Left hindlimb (tissue), 1 donor: ENCODE measurements at places on chromosomes 5 and 9.
A peak's percentile ranks its signal among the peaks of the same experiment; 100 is the strongest.

DNA sequence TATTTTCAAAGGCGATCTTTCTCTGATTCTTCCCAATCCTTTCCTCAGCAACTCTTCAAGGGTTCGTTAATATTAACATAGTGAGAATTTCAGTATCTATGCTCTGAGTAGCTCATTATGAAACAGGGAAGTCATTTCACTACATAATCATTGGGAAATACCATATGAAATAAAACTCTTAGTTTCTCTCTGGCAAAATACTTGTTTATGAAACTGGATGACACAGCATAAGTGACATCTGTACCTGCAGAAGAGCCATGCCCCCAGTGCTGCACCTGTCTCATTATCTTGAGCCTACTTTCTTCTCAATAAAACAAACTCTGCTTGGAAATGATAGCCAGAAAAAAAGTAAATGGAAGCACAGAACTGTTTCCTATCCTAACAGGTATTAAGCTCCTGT is 33.8 kb upstream of the OTULIN start:
- no peak for DNase-seq

DNA sequence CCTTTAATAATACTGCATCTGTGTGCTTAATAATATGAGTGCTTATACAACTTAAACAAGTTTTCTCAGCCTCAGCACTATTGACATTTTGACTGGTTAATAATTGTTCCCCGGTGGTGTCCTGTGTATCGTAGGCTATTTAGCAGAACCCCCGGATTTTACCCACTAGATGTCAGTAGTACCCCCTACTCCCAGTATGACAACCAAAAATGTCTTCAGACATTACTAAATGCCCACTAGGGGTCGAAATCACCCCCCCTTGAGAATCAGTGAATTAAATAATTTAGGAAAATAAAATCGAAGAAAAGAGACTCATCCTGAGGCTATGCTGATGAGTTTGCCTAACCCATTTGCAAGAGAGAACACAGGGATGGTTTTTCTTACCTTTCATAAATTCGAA is 166.3 kb downstream of the ATP10B start:
- DNase-seq = no peak

DNA sequence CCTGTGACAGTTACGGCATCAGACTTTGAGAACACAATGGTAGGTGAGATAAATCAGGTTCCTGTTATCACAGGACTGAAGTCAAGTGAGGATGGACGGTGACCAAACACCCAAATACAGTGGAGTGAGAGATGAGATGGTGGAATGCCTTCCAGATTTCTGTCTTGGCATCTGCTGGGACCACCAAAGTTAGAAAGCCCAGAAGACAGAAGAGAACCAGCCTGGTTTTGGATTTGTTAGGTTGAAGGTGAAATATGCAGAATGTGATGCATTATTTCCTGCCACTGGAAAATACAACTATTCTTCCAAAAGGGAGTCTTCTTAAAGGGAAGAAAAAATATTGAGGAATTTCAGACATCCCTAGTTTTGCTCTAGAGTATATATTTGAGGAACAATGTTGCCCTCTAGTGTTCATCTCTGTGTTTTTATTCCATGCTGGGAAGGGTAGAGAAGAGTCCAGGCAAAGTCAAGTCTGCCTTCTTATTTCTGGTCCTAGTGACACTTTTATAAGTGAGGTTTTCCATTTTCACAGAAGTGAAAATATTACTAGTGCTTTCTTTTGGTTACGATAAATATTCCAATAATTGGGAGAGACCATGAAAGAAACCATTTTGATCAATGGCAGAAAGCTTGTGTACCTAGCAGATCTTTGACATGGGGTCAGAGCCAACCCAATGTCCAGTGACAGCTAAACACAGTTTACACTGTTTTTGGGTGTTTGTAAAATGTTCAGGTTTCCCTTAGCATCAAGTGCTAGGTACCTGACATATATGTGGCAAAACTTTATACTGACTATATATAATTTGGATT is 142.3 kb upstream of the ANKH start:
- no peak for DNase-seq

DNA sequence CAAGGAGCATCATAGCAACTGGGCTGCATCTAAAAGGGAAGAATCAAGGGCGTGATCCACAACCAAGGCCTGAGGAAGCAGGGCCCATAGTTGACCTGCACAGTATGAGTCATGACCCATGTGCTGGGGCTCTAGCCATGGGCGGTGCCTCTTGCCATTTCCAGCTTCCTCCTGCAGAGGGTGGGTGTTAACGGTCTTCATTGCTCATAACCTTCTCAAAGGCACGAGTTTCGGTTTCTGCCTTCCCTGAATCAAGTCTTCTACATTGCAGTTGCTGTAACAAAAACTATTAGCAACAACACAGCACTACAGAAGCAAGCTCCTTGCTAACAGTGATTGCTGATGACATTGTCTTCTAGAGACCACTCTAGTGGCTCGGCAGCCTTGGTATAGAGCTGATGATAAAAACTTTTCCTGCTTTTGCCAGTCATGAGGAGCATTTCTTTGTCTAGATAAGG is 66.9 kb downstream of the CTSL start:
- no peak for DNase-seq

DNA sequence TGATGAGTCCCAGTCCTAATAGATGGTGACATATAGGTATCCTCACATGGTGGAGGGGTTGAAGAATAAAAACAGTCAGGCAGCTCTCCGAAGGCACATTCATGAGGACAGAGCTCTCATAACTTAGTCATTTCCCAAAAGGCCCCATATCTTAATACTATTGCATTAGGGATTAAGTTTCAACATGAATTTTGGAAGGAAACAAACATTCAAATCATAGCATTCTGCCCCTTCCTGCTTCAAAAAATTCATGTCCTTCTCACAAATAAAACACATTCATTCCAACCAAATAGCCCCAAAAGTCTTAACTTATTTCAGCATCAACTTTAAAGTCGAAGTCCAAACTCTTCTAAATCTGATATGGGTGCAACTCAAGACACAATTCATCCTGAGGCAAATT is 277.2 kb upstream of the NR4A3 start:
- no peak for DNase-seq

- no peak for DNase-seq
These were observed 176.8 kb downstream of the ISOC1 start for GRCh38 chr5:129271308-129271707.

- no peak for DNase-seq
These were observed 152.5 kb downstream of the PPP2R2B start for GRCh38 chr5:146726020-146726419.

DNA sequence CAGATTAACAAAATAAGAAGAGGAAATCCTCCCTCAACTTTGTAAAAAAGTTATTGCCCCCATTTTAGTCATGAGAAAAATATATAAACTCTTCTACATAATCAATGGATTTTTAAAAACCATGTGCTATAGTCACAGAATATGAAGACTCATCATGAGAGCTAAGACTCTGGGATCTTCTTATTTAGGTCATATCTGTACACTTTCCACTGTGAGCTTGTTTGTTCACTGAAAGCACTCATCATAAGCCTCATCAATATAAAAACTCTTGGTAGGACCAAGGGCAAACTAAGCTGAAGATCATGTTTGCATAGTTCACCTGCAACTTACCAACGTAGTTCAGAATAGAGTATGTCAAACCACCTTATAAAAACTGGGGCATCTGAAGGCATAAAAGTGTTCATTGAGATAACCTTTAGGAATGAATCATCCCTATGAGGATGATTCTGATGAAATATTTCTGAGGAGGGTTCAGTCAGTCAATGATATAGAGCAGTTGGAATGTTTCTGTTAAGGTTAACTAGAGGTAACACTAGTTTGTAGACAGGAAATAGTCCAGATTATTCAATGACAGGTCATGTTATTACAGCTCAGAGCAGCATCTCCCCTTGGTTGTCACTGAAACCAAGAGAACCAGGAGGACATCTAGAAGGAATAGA is 289.9 kb upstream of the SMC2 start:
- no peak for DNase-seq

DNA sequence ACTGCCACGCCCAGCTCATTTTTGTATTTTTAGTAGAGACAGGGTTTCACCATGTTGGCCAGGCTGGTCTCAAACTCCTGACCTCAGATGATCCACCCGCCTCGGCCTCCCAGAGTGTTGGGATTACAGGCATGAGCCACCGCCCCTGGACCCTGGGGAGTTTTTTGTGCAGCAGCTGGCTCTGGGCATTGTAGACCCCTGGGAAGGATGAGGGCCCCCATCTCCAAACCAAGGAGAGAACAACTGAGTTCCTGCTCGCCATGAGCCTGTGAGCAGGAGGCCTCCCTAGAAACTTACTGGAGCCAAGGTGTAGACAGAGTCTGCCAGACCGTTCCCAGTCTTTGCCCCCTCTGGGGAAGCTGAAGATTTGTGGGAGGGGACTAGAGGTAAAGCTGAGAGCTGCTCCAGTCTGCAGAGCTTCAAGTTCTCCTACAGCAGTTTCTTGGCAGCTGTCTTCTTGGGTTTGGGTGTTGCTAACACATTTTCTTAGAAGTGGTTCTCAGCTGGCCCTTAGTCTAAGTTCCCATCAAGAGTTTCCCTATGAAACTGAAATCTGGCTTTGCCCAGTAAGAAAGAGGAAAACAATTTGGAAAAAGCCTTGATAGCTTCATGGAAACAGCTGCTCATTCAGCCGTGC is 12.4 kb downstream of the NUDT2 start:
- no peak for DNase-seq

GRCh38 chr5:41510176-41510831 is at the start of gene PLCXD3:
Gene PLCXD3, minus strand, starts transcription at chr5:41510601. Its CDS starts 75 bp downstream, at chr5:41510526.
- DNase-seq = no peak

DNA sequence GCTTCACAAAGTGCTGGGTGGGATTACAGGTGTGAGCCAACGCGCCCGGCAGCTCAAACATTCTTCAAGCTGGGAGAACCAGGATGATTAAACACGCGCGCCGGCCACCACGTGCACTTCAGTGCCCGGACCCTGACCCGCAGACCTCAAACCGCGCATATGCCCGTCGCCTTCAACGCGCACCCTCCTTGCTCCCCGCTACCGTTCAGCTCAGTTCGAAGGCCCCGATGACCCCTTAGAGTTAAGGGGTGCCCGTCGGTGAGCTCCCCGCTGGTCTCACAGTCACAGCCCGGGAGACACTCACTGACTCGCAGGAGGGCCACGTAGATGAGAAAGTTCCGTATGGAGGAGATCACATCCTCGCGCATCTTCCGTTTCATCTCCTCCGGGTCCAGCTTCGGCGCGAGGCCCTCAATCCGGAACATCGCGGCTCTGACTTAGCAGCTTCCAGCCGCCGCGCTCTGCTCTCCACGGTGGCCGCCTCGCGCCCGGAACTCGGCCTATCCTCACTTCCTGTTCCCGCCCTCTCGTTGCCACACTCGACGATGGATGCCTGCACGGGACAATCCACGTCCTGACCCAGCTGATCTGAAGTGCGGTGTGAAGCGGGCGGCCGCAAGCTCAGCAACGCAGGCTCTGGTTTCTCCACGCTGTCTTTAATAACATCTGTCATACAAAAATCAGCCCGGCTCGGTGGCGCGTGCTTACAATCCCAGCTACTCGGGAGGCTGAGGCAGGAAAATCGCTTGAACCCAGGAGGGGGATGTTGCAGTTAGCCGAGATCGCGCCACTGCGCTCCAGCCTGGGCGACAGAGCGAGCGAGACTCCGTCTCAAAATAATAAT is at the start of gene TOMM5:
Gene TOMM5 (minus strand): TSS at position 490 of the 844 bp plus-strand sequence. CDS start 65 bp downstream, at position 425.
- DNase-seq = peak; percentile 95

- DNase-seq = no peak
These were observed 1.0 kb downstream of the IL7R start for GRCh38 chr5:35857606-35858205.

- no peak for DNase-seq
These were observed 719 bp downstream of the PAIP2 start for GRCh38 chr5:139342423-139342723.

DNA sequence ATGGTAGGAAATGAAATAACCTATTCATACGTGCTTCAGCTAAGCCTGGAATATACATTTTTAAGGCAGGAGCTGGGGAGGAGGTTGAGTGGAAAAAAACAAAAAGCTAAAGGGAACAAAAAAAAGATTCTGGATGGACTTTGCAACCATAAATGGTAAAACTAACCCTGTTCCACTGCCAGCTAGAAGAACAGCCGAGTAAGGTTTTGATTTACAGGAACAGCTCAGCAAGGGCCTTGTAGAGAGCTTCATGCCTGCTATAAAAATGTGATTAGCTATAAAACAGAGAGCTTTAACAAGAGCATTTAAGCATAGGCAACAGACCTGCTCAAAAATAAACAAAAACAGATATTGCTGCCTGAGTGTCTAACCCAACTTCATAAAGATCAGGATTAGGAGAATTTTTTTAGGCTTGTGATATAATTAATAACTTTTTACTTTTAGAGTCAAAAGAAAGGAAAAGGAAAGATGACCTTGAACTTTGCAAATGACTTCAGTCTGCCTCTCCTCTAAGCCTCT is 194.8 kb downstream of the FBXL7 start:
- no peak for DNase-seq

DNA sequence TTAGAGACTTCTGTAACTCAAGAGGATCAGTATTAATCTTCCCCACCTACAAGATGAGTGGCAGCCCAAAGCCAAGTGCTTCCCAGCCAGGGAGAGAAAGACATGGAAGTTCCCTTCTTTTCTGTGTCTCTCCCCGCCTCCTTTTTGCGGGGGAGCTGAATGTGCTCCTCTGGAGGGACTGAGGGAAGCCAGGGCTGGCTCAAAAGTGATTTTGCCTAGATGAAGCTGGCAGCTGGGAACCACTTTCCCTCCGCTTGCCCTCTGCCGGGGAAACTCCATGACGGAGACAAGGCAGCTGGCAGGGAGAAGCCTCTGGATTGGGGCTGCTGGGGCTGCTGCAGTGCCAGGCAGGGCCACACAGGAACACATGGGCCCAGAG is 24.4 kb downstream of the EGR1 start:
- peak; percentile 63 for DNase-seq

GRCh38 chr5:133425222-133425621 is 187.1 kb downstream of the FSTL4 start:
- no peak for DNase-seq

DNA sequence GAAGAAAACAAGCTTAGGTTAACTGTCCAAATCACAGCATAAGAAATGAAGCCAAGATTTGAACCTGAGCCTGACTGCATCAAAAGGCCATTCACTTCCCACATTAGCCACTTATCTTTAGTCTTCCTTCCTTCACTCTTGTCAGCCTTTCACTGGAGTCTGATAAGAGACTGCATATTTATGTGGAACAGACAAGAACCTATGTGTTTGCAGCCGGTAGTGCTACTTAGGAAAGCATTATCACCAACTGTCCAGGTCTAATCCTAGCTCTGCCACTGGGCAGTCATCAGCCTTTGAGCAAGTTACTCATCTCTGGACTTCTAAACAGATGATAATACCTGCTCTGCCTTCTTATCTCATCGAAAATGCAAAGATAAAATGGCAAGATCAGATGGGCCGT is 12.1 kb upstream of the ATP6V0E1 start:
- no peak for DNase-seq
